ENCODE measurements at places on chromosomes 1 and 21.
A peak's percentile ranks its signal among the peaks of the same experiment; 100 is the strongest.

- peak; percentile 72 for DNase-seq
Observed at GRCh38 chr1:116826818-116827606, 72.8 kb downstream of the CD2 start.

- DNase-seq, result peak; percentile 71
Observed at GRCh38 chr1:24481101-24481500, 21.5 kb upstream of the RCAN3 start.

DNA sequence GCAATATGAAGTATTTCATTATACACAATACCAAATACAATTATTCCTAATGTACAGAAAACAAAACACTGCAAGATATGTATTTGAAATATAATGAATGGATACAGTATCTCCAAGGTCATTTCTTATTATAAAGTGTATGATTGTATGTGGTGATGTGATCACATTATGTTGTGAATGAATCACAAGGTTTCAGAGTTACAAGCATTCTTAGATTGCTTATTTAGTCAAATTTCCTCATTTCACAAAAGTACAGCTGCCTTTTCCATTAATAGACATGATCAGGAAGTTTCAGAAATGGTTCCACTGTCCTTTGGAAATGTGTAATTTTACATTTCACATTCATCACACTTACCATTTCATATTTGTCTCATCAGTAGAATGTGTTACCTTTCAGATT is 28.3 kb upstream of the NEK7 start:
- no peak for DNase-seq

DNA sequence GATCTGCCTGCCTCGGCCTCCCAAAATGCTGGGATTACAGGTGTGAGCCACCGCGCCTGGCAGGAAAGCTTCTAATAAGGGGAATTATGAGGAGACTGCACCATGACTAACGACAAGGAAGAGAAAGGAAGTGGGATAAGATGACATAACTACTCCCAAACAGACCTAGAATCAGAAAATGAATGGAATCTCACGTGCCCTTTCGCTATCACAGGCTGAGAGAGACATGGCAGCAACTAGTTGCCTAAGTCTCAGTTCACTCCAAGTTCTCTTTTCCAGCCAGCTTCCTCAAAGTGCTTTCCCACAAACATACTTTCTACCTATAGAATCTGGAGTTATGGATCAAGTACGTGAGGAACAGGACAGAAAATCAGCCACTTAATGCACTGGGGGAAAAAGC is 2.0 kb downstream of the PI4KB start:
- DNase-seq, result no peak

DNA sequence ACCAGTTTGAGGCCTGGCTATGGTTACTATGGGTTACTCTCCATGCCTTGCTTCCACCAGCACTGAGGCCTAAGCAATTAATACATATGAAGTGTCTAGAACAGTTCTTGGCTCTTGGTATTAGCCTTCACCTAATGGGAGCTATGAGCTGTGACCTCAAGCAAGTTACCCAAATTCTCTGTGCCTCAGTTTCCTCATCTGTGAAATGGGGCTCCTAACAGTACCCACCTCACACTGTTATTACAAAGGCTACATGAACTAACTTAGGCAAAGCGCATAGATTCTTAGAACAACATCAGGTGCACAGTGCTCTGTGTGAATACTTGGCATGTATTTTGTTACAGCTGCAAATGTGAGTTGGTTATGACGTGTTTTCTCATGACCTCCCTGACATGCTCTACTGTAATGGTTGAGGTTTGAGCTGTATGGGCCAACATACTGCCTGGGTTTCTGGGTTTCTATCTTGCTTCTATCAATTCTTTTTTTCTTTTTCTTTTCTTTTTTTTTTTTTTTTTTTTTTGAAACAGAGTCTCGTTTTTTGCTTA is 26.5 kb downstream of the CDCP2 start:
- no peak for DNase-seq

DNA sequence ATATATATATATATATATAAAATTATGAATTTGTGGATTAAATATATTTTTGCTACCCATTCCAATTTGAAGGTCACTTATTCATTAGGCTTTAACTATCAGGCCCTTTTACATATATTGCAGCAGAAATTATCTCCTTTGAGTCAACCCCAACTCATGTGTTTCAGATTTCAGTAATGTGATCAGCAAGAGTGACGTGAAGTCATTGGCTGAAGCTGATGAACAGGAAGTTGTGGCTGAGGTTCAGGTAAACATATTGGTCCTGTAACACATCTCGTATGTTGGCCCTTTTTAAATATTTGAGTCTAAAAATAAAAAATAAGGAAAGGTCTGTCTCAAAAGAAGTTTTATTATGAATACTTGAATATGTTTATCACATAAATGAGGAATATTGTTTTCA is 8.5 kb downstream of the VPS45 start:
- DNase-seq, result no peak

DNA sequence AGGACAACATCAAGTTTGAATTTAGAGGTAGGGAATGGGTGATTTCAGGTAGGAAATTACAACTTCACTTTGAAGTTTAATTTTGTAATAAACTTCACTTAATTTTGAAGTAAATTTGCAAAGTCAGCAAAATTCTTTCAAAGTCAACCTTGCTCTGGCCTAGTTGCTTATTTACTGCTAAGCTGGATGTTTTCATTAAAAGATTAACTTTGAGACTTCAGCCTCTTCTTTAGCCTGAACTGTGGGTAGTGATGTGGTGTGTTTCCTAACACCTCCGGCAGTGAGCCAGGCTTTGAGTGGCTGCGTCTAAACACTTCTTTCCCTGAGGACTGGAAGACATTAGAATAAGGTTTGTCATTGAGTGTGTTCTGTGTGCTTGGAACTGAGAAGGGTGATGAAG is at the start of gene HAO2:
Gene HAO2 (plus strand): TSS at position 232 of the 400 bp plus-strand sequence. CDS start 12,301 bp downstream, outside the sequence.
- no peak for DNase-seq

GRCh38 chr1:214270097-214270650 is 10.8 kb upstream of the SMYD2 start:
- no peak for DNase-seq

DNA sequence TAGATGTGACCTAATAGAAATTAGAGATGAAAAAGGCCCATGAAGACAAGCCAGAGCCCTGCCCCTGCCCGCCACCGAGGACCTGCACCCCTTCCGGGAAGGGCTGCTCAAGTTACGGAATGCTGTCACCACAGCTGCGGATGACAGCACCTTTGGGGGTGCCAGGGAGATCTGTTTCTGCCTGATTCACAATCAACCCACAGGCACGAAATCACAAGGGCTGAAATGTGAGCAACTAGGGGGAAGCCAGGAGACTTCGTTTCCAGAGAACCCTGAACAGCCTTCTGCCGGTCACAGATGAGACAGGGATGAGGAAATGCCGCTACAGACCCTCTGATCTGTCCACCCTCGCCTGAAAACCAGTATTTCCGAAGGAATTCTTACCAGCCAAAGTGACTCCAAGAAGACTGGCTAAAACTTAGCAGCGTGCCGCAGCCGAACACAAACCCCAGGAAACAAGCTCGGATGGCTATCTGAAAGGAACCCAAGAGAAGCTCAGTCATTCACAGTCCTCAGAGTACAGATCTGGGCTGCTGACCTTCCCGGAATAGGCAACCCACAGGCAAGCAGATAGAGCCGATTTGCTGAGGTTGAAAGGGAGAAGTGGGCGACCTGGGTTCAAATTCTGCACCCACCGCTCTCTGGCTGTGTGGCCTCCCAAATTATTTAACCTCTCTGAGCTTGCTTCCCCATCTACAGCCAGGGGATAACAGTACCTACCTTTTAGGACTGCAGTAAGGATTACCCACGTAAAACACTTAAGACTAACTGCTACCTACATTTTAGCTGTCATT is 1.1 kb downstream of the ICMT start:
- DNase-seq, result no peak

- no peak for DNase-seq
Observed at GRCh38 chr1:218516526-218516925, 171.4 kb downstream of the TGFB2 start.

GRCh38 chr1:23793861-23794731 is 3.2 kb downstream of the LYPLA2 start:
- DNase-seq, result no peak

- peak; percentile 64 for DNase-seq
Observed at GRCh38 chr1:198156111-198156744, 570 bp upstream of the NEK7 start.

DNA sequence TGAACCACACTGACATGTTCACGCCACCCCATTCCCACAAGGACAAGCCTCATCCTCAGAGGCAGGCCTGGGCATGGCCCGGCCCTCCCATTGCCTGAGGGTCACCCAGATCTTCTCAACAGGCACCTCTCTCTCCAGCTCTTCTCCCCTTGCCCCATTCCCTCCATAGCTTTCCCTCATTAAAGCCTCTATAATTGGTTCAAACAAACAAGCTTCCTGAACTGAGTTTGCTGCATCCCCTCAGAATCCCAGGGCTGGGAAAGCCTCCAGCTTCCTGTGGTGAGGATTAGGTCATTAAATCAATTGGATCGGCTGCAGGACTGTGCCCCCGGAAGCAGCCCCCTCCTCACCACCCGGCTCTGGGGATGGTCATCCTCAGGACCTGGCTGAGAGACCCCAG is 18.9 kb downstream of the CTNNBIP1 start:
- no peak for DNase-seq
